ENCODE measurements at places on chromosomes 2 and 18. TPM values are rescaled to one million over a fixed set of nuclear protein-coding genes. Genes with fewer than 3 reads are reported as not detected.

GRCh38 chr2:133434959-133435668 lies 133.1 kb downstream of the NCKAP5 start:
- no peak for DNase-seq

DNA sequence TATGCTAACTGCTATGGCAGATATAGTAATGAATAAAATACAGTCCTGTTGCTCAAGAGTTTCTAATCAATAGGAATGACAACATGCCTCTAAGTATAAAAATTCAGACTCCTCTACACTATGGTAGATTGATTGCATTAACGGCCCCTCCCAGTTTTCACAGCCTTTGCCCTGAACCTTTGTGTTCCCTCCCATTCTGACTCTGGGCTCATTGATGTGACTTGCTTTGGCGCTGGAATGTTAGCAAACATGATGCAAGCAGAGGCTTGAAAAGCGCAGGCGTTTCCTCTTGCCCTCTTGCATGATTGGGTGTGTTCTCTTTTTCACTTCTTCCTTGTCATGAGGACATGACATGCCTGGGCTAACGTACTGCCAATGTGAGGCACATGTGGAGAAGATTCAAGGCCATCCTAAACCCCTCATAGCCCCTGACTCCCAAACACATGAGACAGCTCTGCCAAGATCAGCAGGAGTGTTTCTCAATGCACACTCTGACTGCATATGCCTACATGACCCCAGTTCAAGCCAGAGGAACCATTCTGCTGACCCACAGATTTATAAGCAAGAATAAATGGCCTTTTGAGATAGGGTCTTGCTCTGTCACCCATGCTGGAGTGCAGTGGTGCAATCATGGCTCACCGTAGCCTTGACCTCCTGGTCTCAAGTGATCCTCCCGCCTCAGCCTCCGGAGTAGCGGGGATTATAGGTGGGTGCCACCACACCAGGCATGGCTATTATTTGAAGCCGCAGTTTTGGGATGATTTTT lies 49.7 kb upstream of the CD28 start:
- DNase-seq, result peak; percentile 28

DNA sequence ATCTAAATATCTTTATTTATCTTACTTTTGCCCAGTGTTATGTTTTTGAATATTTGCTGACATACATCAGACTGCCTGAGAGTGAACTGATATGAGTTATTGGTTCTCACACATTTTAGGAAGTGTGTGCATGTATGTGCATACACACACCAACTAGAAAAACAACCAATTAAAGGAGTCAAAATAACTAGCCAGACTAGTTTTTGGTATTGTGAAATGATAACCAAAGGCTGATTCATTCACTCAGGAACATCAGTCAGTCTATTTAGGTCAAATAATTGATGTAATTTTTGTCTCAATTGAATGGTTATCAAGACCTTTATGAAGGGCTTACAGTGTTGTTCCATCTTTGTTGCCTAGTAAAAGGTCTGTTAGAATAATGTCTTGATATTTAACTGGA lies 369.3 kb upstream of the VRK2 start:
- DNase-seq, result no peak

EGR4 gene
- not detected for polyA plus RNA-seq

- DNase-seq, result no peak
Observed at GRCh38 chr2:48856657-48857056, 101.1 kb upstream of the LHCGR start.

ABHD3 gene
- 9.3 TPM for polyA plus RNA-seq

GAREM1 gene
- polyA plus RNA-seq, result 7.7 TPM

DNA sequence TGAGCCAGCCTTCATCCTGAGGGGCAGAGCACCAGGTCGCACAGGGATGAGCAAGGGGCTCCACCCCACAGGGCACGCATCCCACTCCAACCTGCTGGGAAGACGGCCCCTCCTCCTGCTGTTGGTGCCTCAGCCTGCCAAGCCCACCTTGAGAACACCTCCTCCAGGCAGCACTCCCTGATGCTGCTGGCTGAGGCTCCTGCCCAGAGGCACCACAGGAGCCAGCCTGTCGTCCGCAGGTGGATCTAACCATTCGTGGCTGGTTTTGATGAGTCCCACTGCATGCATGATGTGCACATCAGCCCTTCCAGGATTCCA lies 58.4 kb downstream of the BIN1 start:
- no peak for DNase-seq

MLPH gene
- polyA plus RNA-seq, result 0.69 TPM

GRCh38 chr2:43482961-43483360 lies 112.9 kb downstream of the THADA start:
- no peak for DNase-seq

- no peak for DNase-seq
Observed at GRCh38 chr2:201450954-201451291, 335 bp downstream of the TRAK2 start.

GRCh38 chr2:200862532-200863000 lies 1.9 kb downstream of the CLK1 start:
- DNase-seq, result peak; percentile 58

OR6B2 gene
- not detected for polyA plus RNA-seq

GRCh38 chr2:39625927-39626270 lies 39.8 kb upstream of the TMEM178A start:
- no peak for DNase-seq

- no peak for DNase-seq
Observed at GRCh38 chr2:192551760-192552159, 357.0 kb upstream of the TMEFF2 start.

All from muscle of back (tissue), 13 donors.